ENCODE measurements at places on chromosomes 4 and X.

DNA sequence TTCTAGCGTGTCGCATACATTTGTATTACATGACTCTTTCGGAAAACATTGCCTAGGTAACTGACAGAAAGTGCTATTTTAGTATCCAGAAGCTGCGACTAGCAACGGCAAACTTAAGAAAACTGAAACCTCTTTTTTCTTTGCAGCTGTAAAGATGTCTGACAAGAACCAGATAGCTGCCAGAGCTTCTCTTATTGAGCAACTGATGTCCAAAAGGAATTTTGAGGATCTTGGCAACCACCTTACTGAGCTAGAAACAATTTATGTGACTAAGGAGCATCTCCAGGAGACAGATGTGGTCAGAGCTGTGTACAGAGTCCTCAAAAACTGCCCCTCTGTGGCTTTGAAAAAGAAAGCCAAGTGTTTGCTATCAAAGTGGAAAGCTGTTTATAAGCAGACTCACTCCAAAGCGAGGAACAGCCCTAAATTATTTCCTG lies 9.4 kb downstream of the TCEANC start:
- DNase-seq, result no peak

DNA sequence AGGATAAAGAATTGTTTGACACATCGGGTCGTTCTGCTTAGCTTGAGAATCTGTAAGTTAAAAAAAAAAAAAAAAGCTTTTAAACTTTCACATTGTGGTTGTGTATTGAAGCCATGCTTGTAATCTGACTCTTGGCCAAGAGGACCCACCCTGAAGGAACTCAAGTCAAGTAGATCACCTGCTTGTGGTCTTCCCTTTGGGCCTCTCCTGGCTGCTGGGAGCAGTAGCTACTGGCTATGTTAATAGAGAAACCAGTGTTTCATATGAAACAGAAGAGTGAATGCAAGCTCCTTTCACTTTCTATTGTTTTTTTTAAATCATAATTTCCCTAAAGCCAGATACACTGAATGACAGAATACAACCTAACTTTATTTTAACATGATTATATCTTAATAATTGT lies 402.4 kb upstream of the NDST4 start:
- no peak for DNase-seq

DNA sequence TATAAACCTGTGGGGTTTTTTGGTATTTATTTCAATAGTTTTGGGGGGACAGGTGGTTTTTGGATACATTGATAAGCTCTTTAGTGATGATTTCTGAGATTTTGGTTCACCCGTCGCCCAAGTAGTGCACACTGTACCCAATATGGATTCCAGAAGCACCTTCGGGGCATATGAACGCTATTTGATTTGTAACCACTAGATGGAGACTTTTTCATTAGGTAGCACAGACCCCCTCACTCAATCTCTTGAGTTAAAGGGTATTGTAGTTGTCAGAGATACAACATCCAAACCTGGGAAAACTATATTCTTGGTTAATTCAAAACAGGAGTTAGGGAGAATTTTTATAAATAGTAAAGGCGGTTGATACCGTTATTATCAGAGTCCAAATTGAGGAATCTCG lies 79.8 kb downstream of the SPANXN3 start:
- DNase-seq, result no peak

DNA sequence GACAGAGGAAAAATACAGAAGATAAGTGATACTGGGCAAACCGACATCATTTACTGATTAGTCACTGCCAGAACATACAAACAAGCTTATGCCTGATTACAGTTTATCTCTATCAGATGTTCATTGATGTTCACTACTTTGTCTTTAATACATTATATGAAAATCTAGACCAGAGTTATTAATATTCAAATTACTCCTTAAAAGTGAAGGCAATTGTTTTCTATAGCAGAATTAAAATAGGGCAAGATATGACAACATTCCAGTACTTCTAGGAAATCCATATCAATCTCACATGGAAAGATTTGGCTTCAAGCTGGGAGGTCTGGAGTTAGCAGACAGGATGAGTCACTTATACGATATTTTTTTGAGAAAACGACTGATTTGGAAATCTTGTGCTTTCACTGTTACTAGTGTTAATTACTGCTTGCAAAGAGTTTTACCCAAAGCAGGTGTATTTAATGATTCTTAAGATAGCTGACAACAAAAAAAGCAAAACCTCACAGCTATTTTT lies 31.8 kb downstream of the HPGD start:
- no peak for DNase-seq

DNA sequence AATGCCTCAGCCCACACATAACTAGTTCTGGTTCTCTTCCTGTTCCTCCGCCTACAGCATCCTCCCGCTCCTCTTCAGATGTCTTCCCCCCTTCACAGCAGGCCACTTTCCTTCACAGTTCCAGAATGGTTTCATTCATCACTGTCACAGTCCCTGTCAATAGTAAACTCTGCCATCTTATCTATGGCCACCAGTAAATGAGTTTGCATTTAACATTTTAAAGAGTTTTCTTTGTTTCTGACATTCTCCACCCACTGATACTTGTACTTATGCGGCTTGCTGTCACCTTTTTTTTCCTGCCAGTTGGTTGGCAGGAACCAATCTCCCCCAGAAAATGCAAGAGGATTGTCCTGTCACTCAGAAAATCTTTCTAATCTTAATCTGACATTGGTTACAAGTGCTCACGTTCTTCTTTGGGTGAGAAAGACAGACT lies 114.1 kb downstream of the GLUD2 start:
- DNase-seq, result no peak

GRCh38 chrX:110795645-110796406 lies at the start of gene CHRDL1:
Gene CHRDL1 (minus strand): TSS chrX:110795817. CDS start chrX:110792181, 3,636 bp downstream.
- no peak for DNase-seq

DNA sequence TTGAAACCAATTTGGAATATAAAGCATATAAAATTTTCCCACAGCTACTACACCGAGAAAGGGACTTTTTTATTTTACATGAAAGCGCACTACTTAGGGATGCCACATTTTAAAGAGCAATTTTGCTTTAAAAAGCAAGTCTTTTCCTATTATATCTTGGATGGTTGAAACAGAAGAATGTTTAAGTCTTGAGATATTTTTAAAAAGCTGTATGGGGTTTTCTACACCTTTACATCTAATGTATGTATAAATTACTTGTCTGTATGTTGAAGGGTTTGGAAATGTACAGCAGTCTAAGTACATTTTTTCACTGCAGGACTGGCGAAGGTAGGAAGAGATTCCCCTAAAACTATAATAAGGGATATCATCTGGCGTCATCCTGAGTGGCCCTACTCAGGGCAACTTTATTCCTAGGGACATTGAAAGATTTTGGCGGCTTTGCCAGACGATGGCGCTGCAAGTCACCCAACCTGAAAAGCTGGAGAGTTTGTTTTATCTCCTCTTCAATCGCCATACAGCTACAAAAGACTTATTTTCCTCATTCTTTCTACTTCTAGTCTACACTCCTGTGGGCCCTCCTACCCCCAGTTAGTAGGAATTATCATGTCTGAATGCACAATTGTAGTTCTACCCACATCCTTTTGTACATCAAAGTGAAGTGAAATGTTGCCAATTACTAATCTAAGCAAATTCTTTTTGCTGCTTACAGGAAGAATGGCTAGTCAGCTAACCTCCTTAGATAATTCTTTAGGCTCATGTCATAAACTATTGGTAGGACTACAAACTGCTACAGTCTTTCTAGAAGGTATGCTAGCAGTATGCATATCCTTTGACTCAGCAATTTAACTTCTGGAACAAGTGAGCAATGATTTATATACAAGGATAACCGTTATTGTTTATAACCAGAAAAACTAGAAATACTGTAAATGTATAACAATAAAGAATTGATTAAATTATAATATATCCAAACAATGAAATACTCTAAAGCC lies 782 bp upstream of the NEK1 start:
- DNase-seq, result peak; percentile 76

GRCh38 chr4:20761826-20762225 lies 61.6 kb downstream of the PACRGL start:
- DNase-seq, result no peak

DNA sequence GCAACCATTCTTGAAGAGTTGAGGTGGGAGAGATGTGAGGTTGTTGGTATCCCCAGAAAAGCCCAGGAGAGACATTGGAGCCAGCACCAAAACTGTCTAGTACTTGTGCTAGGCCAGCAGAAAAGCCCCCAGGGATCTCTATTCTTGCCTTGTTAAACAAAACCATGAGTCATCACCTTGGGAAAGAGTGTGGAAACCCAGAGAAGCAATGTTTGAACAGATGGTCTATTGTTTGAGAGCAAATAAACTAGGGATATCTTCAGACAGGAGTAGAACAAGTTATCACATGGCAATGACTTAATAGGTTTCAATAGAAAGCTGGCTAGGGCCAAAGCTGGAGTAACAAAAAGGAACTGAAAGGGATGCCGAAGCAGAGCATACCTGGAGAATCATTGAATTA lies 195.7 kb upstream of the CASK start:
- no peak for DNase-seq

DNA sequence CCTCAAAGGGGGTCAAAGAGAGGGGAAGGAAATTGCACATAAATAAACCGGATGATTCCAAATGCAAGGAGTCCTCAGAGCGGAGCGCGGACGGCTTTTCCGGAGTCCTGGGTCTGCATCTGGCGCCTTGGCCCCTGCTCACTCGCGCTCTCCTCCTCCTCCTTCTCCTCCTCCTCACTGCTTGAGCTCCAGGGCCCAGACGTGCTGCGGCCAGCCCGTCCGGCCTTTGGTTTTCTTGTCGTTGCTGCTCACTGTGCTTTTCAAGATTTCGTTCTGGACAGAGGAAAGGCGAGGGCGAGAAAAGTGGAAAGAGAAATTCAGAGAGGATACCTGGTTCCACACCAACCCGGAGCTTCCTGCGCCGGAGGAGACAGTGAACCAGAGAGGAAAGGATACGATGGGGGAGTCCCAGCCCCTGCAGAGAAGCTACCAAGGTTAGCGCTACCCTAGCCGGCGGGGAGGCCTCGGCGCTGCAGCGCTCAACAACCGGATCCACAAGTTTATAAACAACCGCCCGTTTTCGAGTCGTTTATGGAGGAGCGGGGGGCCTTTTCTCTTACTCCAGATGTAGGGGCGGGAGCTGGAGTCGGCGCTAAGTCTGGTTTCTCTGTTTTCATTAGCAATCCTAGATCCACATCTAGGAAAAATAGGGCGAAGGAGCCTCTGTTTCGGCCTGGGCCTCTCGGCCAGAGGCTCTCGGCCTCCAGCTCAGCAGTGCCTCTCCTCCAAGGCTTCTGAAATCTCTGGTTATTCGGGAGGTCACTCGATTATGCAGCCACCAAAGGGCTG lies 2.7 kb downstream of the HAND2 start:
- no peak for DNase-seq

- no peak for DNase-seq
Measured at GRCh38 chrX:3293251-3293650, 53.2 kb downstream of the MXRA5 start.

DNA sequence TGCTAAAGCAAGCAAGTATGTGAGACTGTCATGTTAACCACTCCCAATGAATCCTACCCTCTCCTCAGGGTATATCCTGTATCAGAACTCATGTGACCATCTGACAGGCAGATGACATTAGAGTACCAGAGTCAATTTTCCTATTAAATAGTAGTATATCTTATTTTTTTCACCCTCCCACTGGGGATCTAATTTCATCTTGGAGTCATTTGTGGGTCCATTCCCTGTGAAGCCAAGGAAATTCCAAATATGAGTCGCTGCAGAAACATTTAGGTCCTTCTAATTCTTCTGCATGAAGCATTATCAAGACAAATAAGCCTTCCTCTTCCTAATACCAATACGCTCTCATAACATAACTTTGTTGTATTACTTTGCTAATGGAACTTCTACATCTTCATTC lies 52.2 kb upstream of the BLTP1 start:
- no peak for DNase-seq

DNA sequence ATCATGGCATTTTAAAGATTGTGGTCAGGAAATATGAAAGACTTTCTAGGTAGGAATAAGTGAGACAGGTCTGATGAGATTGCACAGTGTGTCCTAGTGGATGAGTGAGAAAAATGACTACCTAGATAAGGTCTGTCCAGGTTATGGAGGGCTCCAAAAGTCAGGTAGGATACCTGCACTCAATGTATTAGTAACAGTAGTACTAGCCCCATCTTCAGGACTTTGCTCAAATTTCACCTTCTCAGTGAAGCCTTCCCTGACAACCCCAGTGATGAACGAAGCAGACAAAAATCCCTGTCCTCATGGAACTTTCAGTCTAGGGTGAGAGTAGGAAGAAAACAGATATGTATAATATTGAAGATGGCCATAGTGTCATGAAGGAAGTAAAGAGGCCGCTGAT lies 85.7 kb downstream of the ZIC3 start:
- DNase-seq, result no peak

DNA sequence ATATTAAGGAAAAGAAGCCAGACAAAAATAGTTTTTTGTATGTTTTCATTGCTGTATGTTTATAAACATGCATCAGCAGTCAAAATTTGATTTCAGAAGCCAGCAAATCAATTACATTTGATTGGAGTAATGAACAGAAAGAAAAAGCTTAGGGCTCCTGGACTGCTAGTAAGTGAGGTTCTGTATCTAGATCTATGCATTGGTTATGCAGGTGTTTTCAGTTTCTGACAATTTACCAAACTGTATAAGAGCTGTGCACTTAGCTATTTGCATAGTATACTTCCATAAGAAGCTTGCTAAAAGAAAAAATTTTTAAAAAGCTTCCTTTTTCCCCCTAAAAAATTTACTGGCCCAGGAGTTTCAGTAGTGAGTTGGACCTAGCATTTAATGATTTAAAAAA lies 881.6 kb downstream of the PCDH7 start:
- DNase-seq, result no peak

- no peak for DNase-seq
Measured at GRCh38 chr4:20645236-20645635, 55.0 kb upstream of the PACRGL start.

GRCh38 chr4:7192252-7193029 lies at the start of gene SORCS2:
Gene SORCS2 (plus strand): TSS chr4:7192538.
- peak; percentile 25 for DNase-seq

GRCh38 chrX:104193485-104193884 lies 27.2 kb downstream of the FAM199X start:
- DNase-seq, result no peak

DNA sequence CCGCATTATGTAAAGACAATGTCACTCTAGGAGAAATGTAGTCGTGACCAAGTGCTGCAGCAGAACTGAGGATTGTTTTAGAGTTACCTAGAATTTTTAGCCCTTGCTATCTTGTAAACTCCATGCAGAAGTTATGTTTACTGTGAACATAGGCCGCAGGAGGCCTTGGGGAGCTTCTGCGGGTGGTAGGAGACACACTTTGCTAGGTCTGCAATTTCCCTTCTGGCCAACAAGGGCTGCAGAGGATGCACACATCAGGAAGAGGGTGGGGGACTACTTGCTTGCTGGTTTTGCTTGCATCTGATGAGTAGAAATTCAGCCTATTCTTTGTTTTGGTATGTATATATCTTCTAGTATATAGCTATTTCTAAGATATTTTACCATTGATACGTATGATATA lies 23.1 kb downstream of the BANK1 start:
- no peak for DNase-seq

Measured in naive thymus-derived CD4-positive, alpha-beta T cell (primary cell).